Endodermal cell (in vitro differentiated cells): ENCODE measurements at places on chromosomes 2 and 18. TPM values are rescaled to one million over a fixed set of nuclear protein-coding genes. Genes with fewer than 3 reads are reported as not detected.

Gene DNAH7
- 1.1 and 1.5 TPM in 2 replicates for total RNA-seq

Gene RUFY4
- total RNA-seq: 0.35 TPM in 1 of 2 replicates, not detected in the other

- no peaks in the 10 kb centered on the region for H3K36me3 ChIP-seq
- no peak overlapping the region for H3K4me3 ChIP-seq
- H3K27me3 ChIP-seq: no peaks in the 10 kb centered on the region
- peaks cover 2% of the 10 kb centered on the region for H3K4me1 ChIP-seq
- no peak overlapping the region for H3K27ac ChIP-seq
- no peak for DNase-seq
Observed at GRCh38 chr2:118128826-118129225, 40.6 kb downstream of the INSIG2 start.

DNA sequence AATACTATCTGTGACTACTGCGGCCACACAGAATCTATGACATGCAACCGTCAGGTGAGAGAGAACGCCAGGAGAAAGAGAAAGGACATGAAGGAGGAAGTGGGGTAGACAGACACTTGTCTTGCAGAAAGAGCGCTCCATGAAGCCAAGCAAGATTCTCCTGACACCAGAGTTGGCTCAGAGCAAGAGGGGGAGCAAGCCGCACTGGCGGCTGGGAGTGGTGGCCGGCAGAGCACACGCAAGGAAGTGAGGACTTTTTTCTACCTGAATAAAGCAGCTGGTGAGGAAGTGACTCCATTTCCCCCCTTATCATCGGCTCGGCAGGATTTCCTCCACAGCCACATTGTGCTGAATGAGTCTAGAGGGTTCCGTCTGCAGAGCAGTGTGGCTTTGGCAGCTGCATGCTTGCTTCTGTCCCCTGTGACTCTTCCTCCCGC is 181.6 kb downstream of the BCL2 start:
- no peak overlapping the region for H3K4me3 ChIP-seq
- H3K27ac ChIP-seq: no peak overlapping the region
- H3K4me1 ChIP-seq: no peaks in the 10 kb centered on the region

- H3K4me3 ChIP-seq: no peak overlapping the region
- H3K36me3 ChIP-seq: no peaks in the 10 kb centered on the region
- H3K27me3 ChIP-seq: no peaks in the 10 kb centered on the region
- peaks cover 4% of the 10 kb centered on the region for H3K4me1 ChIP-seq
- DNase-seq: no peak
Observed at GRCh38 chr2:173216668-173217067, 138.0 kb upstream of the CDCA7 start.

Gene IGFBP5
- 8.9 to 46.0 TPM (median 10.0 TPM) in 3 replicates for total RNA-seq

Gene FLACC1
- total RNA-seq: 0.79 and 1.1 TPM in 2 replicates

DNA sequence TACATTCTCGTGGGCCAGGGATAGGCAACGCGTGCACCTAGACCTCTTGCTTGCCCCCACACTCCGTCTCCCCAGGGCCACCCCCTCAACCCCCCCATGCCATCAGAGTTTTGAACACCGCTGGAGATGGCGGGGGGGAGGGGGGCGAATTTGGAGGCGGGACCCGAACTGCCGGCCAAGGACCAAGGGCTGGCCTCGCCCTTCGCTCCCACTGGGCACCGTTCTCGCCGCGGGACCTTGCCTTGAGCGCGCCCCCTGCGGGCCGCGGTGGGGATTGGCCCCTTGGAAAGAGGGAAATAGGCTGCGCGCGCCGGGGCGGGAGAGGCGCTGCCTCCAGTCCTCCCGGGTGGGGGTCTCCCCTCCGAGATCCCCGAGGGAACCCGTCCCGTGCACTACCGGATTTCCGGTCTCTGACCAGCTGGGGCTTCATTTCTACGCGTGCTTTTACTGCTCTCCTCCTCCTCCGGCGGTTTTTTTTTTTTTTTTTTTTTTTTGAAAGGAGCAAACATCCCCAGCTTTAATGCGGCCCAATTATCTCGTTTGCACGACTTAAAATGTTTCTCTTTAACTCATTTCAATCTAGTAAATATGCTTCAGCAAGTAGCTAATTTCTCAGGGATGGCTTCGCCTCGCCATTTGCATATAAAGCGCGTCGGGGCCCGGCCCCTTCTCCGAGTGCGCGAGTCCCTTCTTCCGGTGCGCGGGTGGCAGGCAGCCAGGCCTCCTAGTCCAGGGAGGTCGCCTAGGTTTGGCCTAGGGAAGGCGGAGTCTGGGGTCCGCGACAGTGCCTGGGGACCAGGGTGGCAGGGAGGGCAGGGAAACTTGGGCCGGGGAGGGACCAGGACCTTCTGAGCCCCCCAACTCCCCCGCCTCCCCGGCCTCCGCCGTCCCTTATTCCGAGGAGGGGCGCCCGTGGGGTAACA is 10.0 kb upstream of the GBX2 start:
- peaks cover 82% of the 10 kb centered on the region for H3K27me3 ChIP-seq
- H3K27ac ChIP-seq: no peak overlapping the region
- DNase-seq: peak; percentile 94
- H3K4me3 ChIP-seq: peak overlapping the region; percentile 80
- H3K4me1 ChIP-seq: peaks cover 12% of the 10 kb centered on the region

DNA sequence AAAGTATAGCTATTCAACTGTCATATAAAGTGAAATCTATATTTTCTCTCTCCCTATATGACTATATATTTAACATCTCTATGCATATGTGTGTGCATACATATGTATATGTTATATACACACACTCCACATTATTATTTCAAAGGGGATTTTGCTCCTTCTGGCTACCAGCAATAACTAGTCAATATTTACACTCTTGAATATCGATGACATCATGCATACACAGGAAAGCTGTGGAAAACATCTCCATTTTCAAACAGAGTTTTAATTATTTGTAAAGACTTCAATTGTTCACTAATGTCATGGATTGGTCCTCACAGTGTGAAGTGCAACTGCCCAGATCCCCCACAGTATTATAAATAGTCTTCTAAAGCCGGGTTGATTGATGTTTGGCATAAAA is 195.9 kb upstream of the TCF4 start:
- peaks cover 26% of the 10 kb centered on the region for H3K27me3 ChIP-seq
- H3K4me1 ChIP-seq: no peaks in the 10 kb centered on the region
- H3K36me3 ChIP-seq: no peaks in the 10 kb centered on the region
- no peak overlapping the region for H3K4me3 ChIP-seq
- no peak overlapping the region for H3K27ac ChIP-seq
- no peak for DNase-seq

DNA sequence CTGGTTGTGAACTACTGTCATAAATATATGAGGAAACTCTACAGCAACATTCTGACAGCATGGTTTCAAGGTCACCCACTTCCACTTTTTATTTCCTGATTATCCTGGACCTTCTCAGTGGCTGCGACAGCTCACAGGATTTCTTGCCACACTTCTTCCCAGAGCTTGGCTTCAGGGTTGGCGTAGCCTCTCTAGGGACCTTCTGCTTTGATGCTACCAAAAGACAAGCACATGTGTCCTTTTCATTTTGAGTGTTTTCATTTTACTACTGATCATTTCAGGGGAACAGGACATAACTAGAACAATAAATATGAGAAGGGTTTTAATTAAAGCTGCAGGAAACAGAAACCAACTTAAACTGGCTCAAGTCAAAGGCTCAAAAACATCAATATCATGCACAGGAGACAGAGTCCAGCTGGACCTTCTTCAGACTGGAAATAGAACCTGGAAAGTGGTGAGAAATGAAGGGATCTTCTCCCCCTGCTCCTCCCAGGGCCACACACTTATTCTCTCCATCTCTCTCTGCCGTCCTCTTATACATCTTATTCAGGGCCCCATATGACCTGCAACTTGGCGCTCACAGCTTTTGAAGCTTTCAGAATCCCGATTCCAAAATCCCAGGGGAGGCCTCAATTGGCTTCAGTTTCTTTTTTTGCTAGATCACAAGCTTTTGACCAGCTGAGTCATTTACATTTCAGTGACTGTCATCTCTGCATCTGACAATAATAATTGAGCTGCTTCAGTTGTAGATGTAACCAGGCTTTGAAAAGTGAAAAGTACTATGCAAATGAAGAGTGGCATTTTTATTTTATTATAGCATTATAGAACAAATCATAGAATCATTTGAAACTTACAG is 9.7 kb downstream of the VIT start:
- no peak overlapping the region for H3K27ac ChIP-seq
- no peak for DNase-seq
- no peaks in the 10 kb centered on the region for H3K27me3 ChIP-seq
- H3K4me1 ChIP-seq: no peaks in the 10 kb centered on the region
- H3K36me3 ChIP-seq: no peaks in the 10 kb centered on the region

DNA sequence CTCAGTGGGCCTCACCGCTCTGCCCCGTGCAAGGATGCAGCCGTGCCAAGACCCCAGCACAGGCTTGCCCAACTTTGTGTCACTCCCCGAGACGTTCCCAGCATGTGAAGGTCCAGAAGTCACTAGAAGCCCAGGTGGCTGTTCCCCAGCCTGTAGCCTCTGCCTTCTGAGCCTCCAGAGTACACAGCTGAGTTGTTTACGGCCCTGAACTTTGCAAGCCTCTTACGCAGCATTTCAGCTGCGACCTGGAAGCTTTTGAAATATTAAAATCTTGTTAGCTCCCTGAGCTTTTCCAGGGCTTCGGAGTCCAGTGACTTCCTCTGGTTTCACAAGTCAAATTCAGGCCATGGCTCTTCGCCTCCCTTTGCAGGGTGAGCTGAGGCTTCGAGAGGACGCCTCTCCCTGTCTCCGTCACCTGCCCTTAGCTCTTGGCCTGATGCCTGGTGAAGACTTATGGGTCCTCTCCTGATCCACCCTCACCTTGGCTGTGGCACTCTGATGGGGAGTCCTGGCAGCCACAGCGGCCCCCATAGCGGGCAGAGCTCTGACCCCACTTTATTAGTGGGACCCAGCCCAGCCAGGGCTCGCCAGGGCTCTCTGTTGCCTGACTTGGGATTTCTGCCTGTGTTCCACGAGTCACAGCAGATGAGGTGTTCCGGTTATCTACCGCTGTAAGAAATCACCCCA is 76.5 kb upstream of the HPCAL1 start:
- no peak overlapping the region for H3K4me3 ChIP-seq
- H3K4me1 ChIP-seq: peaks cover 8% of the 10 kb centered on the region
- no peaks in the 10 kb centered on the region for H3K27me3 ChIP-seq
- DNase-seq: peak; percentile 28
- no peaks in the 10 kb centered on the region for H3K36me3 ChIP-seq
- no peak overlapping the region for H3K27ac ChIP-seq
